Stimulated activated CD4-positive, alpha-beta T cell treated with anti-CD3 and anti-CD28 coated beads, Interleukin-1b, Interleukin-23, amount 100 ng/mL, for 1 hour (primary cell): ENCODE measurements at places on chromosomes 1 and 21.
A peak's percentile ranks its signal among the peaks of the same experiment; 100 is the strongest.

DNA sequence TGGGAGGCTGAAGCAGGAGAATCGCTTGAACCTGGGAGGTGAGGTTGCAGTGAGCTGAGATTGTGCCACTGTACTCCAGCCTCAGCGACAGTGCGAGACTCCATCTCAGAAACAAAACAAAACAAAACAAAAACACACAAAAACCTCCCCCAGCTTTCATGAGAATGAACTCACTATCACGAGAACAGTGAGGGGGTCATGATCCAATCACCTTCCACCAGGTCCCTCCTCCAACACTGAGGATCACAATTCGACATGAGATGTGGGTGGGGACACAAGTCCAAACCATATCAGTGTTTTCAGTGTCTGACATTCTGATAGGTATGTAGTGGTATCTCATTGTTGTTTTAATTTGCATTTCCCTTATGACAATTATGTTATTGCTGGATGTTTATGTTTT is 31.5 kb upstream of the DYRK1A start:
- DNase-seq: no peak

DNA sequence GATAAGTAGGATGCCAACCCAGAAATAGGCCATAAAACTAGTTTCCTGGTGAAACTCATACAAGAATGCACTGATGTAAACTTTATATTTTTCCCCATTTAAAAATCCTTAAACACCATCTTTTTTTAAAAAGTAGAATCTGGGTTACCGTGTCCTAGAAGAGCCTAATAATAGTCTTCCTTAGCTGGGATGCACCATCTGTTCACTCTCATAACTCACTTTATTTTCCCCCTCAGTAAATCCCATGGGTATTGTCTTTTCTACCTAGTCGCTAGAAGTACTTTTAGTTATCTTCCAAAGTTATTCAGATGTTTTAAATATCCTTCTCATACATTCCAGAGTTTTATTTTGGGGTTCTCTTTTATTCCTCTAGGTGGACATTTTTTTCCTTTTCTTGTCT is 250.2 kb downstream of the PLA2G4A start:
- DNase-seq: no peak

DNA sequence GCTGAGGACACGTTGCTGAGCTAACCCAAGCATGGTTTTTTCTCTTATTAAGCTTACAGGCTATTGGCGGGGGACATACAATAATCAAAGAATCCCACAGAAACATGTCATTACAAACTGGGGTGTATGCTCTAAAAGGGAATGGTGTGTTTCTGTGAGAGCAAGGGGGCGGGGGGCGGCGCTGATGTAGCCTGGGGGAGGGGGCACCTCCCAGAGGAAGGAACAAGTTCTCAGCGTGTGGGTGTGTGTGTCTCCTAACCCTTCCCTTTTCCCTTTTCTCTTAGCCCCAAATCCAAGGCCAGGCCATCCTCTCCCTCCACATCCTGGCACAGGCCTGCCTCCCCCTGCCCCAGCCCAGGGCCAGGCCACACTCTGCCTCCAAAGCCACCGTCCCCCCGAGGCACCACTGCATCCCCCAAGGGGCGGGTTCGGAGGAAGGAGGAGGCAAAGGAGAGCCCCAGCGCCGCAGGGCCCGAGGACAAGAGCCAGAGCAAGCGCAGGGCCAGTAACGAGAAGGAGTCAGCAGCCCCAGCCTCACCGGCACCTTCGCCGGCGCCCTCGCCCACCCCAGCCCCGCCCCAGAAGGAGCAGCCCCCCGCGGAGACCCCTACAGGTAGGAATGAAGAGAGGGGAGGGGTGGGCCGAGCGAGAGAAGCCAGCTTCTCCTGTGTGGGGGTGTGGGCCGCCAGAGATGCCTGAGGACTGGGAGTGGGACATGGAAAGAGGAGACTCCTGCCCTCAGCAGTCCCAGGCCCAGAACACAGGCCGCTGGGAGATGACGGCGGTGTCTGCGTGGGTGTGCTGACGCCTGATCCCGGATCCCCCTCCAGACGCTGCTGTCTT is 21.9 kb downstream of the MAP7D1 start:
- DNase-seq: no peak

DNA sequence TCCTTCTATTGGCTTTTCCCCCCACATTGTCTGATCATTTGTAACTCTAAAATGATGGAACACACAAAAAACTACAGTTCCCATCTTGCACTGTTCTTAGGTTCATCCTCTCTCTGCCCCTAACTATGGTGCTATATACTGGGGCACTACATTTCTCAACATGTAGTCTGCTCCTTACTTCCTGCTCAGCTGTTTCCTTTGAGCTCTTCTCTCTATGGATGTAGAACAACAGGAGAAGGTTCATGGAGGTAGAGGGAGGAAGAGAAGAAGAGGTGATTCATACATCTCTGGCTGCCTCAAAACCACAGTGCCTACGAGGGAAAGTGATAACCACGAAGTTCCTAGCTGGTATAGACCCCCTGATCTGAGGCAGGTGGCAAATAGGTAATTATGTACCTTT is 7.0 kb upstream of the C1orf146 start:
- DNase-seq: no peak

GRCh38 chr1:21633141-21633755 is 35.9 kb downstream of the RAP1GAP start:
- no peak for DNase-seq

GRCh38 chr1:61618193-61618592 is 106.7 kb downstream of the TM2D1 start:
- DNase-seq: no peak

DNA sequence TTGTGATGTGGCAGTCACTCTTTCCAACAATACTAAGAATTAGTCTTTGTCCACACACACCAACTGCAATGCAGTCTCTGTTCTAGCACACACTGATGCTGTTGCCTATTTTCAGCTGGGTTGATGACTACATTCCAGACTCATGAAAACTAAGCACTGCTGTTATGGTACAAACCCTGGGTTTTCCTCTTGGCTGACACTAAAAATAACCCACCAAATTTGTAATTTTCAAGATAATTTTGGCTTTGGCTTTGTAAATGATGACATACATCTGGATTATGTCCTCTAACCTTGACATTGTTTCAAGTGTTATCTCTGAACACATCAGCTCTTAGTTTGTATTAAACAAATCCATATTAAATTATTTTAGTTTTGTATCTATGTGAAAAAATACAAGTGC is 444.8 kb downstream of the PTPRC start:
- no peak for DNase-seq

- no peak for DNase-seq
These were observed 99.8 kb downstream of the INTS7 start for GRCh38 chr1:211935448-211935970.

DNA sequence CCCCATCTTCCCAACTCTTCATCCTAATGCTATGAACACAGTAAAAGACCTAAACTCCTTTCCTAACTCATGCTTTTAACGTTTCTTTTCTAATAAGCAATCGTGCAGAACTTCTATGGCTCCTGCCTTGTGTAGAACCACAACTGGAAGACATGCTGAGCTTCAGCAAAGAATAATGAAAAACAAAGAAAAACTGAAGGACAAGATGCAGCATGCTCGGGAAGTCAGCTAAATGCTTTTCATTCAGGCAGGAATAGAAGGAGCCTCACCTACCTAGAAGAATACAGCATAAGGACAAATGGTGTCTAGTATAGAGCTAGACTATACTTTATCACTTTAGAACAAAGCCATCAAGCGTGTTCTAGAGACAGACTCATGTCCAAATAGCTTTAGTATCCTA is 45.9 kb downstream of the LUZP1 start:
- DNase-seq: no peak

GRCh38 chr1:201072922-201073321 is 39.3 kb downstream of the CACNA1S start:
- no peak for DNase-seq

DNA sequence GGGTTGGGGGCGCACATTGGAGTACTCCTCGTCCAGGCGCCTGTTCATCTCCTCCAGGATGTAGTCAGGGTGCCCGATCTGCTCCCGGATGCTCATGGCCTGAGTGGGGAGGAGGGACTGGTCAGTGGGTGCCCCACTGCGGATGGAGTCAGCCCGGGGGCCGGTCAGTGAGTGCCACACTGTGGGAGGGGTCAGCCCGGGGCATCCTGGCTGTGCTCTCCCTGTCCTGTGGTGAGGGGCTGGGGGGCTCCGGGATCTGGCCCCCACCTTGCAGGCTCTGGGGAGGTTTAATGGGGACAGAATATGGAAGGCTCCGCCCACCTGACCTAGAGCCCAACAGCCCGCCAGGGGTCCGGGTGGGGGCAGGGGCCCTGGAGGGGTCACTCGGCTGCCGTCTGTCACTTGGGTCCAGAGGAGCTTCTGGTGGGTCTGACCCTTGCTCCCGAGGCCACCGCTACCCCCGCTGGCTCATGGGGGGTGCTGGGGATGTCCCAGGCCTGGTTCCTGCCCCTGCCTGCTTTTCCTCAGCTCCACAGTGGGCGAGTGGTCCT is 8.8 kb downstream of the PRXL2B start:
- no peak for DNase-seq

DNA sequence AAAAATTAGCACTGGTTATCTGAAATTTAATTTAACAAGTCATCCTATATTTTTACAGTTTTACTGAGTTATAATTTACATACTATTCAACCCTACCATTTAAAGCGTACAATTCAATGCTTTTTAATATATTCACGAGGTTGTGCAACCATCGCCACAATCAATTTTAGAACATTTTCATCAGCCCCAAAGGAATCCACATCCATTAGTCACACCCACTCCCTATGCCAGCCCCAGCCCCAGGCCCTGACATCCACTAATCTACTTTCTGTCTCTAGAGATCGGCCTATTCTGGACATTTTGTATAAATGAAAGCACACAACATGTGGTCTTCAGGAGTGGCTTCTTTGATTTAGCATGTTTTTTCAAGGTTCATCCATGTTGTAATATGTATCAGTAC is 134.7 kb downstream of the PSMG1 start:
- no peak for DNase-seq

DNA sequence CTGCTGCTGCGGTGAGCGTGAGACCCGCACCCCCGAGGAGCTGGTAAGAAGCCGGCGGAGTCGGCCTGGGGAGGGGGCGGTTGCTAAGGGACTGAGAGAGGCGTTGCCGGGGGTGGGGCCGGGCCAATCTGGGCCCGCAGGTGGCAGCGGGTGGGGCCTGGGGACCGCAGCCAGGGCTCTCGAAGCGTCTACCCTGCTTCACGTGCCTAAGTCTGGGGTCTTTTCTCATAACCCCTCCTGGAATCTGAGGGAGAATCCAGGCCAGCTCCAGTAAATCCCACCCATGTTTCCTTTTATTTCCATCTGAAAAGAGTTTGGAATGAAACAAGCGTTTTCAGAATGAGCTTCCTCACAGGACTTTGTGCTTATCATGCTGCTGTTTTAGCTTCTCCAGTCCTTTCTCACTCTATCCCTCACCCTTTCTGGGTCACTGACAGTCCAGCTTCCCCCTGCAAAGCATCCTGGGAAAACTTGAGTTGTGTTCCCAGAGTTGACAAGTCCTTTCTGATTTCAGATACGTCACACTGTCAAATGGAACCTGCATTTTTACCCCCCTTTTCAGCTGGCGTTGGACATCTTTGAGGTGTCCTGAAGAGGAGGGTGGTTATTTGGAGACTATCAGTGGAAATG is 431 bp downstream of the CLCN6 start:
- DNase-seq: peak; percentile 37

DNA sequence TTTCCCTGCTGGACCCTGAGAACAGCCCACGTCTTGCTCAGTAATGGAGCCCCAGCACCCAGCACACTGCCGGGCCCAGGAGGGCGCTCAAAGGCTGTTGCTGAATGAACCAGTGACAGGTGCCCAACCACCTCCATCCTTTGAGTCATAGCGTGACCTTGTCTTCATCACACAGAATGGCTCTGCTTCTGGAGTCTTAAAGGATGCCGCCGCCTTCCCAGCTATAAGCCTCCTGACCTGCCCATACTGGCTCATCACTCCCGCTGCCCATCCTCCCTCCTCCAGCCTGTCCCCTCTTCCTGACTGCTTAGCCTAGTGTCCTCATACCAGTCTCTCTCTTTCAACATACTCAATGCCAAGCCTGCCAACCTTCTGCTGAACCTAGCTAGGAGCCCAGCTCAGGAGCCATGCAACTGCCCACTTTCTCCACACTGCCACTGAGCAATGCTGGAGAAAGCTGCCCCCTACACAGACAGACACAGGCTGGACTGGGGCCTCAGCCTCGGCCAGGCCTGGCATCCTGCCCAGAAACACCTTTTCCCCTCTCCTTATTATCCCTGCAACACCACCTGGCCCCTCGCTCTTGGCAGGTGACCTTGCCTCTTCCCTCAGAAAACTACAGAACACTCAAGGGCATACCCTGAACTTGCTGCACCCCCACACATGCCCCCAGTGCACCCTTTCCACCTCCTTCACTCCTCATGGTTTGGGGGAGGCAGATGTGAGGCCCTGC is 14.1 kb downstream of the TTC39A start:
- DNase-seq: no peak

GRCh38 chr1:245645894-245646293 is 491.1 kb downstream of the KIF26B start:
- DNase-seq: no peak
